ENCODE measurements at places on chromosomes 6 and 20.

- DNase-seq, result no peak
These were observed 148.7 kb upstream of the TCF21 start for GRCh38 chr6:133740218-133740617.

- no peak for DNase-seq
These were observed 5.9 kb upstream of the NQO2 start for GRCh38 chr6:2993755-2994317.

GRCh38 chr20:38221119-38221589, 39.4 kb downstream of the KIAA1755 start:
- DNase-seq, result peak; percentile 67

- DNase-seq, result no peak
These were observed 71.3 kb downstream of the CDKAL1 start for GRCh38 chr6:20605581-20605980.

DNA sequence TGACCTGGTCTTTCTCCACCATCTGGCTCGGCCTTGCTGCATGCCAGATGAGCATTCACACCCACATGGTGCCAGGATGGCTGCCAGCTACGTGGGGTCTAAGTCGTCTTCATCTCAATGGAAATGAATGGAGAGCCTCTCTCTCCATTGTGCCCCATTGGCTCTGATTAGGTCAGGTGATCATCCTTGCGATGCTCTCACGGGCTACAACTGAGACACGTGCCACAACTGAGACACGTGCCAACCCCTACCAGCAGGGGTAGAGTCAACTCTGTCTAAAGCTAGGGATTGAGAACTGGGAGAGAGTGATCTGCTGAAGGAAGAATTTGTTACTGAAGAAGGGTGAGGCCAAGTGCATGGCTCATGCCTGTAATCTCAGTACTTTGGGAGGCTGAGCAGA, 67.3 kb upstream of the RALY start:
- no peak for DNase-seq

GRCh38 chr20:51848346-51848745, 46.0 kb upstream of the SALL4 start:
- no peak for DNase-seq

GRCh38 chr6:37807656-37808055, 11.9 kb upstream of the ZFAND3 start:
- no peak for DNase-seq

DNA sequence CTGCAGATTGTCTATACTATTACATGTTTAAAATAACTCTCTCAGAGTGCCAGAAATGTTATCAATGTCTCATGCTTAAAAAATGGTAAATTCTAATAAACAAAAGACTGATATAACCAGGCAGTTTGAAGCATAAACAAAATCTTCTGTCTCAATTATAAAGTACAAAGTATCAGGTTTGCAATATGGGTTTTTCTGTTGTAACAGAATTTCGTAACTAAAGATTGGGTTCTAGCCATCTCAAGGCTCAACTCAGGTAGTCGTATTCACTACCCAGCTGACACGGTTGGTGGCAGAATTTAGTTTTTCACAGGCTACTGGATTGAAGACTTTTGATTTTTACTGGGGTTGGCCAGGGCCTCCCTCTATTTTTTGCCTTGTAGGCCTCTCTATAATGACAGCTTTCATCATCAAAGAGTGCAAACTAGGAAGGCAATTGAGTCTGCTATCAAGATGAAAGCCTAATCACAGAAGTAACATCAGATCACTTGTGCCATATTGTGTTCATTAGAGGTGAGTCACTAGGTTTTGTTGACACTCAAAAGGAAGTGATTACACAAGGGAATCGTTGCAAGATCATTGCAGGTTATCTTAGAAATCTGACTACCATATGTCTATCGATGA, 3.6 kb downstream of the CYP39A1 start:
- DNase-seq, result no peak

Measured in stimulated activated CD4-positive, alpha-beta T cell treated with anti-CD3 and anti-CD28 coated beads, Interleukin-1b, Interleukin-23, amount 100 ng/mL, for 48 hours (primary cell).